Stimulated activated CD8-positive, alpha-beta memory T cell treated with anti-CD3 and anti-CD28 coated beads, Interleukin-15, amount 100 ng/mL, for 24 hours (primary cell): ENCODE measurements at places on chromosomes 12 and 14.
A peak's percentile ranks its signal among the peaks of the same experiment; 100 is the strongest.

- peak; percentile 42 for DNase-seq
Observed at GRCh38 chr12:13165617-13166041, 30.9 kb upstream of the EMP1 start.

- DNase-seq: no peak
Observed at GRCh38 chr12:108602976-108603704, 5.3 kb upstream of the TMEM119 start.

DNA sequence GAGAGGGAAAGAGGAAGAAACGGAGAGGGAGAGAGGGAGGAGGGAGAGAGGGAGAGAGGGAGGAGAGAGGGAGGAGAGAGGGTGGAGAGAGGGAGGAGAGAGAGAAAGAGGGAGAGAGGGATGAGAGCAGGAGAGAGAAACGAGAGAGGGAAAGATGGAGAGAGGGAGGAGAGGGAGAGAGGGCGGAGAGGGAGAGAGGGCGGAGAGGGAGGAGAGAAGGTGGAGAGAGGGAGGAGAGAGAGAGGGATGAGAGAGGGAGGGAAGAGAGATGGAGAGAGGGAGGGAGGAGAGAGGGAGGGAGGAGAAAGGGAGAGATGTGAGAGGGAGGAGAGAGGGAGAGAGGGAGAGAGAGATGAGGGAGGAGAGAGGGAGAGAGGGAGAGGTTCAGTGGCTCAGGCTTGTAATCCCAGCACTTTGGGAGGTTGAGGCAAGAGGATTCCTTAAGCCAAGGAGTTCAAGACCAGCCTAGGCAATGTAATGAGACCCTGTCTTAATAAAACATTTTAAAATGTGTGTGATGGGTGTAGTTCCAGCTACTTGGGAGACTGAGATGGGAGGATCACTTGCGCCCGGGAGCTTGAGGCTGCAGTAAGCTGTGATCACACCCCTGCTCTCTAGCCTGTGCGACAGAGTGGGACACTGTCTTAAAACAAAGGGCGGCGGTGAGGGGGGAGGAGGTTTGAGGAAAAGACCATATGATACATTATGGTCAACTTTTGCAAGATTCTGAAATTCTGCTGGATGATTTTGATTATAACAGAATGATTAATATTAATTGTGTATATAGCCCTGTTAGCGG is 21.3 kb upstream of the SNRPF start:
- no peak for DNase-seq

- DNase-seq: no peak
Observed at GRCh38 chr14:79165471-79166090, 995.4 kb downstream of the NRXN3 start.

GRCh38 chr12:56838621-56839488 is 75.7 kb downstream of the HSD17B6 start:
- DNase-seq: no peak
